Small intestine (tissue), 16 donors: ENCODE measurements at places on chromosomes 5 and 9.

GRCh38 chr9:6215562-6215961, at the start of gene IL33:
IL33 (plus strand) TSS chr9:6215807; CDS start chr9:6241695, 25,888 bp downstream.
- DNase-seq: no peak

GRCh38 chr9:121404906-121405305, 34.9 kb upstream of the STOM start:
- no peak for DNase-seq

DNA sequence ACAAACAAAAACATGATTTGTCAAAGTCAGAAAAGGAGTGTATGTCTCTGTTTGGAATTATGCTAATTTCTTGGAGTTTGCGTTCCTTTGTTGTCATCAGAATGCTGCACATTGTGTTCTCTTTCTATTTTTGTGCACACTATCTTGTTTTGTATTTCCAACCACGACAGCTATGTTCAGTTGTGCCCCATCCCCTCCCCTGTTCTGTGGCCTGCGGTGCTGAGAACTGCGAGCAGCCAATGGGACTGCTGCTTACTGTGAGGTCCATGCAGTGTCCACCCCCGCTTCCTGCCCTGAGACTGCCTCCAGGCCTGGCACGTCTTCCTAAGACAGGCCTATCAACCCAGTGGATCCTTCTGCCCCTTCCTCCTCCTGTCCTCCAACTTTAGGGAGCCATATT, 76.8 kb downstream of the PALM2AKAP2 start:
- no peak for DNase-seq

DNA sequence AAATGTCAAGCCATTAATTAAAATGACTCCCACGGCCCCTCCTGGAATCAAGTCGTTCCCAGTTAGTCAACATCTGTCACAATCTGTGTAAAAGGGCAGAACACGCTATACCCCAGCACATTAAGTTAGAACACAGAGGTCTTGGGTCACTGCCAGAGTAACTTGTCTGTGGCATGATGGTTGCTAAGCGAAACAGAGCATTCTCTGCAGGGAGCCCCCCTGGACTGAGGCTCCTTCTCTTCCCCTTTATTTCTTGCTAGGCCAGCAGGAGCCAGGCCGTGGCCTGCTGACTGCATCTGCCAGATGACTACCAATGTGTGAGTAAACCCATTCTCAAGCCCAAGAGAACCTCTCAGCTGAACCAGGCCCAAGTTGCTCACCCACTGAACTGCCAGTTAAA, 51.9 kb upstream of the ZBED3 start:
- no peak for DNase-seq

DNA sequence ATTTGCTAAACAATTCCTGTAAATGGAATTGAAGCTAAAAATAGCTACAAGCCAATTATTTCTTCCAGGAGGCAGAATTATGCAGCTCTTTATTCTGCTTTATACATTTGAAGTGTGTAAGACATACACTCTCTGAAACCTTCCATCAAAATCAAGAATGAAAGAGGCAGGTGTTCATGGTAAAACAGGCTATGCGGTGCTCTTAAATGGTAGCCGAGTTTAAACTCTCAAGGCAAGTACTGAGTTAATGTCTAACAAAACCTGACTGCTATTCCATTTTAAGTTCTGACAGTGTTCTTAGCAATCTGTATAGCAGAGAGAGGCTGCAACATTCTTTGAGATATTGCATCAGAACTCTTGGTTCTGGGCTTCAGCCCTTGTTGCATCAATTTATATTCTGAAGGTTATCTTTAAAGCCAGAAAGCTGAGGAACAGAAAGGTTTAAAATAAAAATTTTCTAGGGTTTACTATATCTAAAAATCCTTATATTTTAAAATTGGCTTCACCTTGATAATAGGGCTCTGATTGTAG, 248.3 kb upstream of the CCNG1 start:
- no peak for DNase-seq

GRCh38 chr5:77029376-77029885, 773 bp upstream of the AGGF1 start:
- DNase-seq: no peak

DNA sequence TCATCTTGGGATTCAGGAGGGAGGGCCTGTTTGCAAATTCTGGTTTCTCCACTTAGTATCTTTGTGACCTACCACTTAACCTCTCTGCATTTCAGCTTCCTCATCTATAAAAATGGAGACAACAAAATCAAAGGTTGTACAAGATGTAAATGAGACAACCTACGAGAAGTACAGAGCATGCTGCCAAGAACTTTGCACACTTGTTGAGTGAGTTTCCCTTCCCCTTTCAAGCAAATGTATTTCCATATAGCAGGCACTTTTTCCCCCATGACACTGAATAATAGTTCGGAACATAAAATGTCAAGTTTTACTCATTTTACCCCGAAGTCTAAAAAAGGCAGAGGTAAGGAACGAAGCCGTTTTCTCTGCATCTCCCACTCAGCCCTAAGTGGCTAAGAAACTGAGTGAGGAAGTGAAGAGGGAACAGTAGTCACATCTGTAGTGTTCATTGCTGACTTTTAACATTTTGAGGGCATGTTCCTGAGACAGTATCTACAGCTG, 159.0 kb downstream of the TLE1 start:
- DNase-seq: no peak

- peak; percentile 68 for DNase-seq
These were observed 22.1 kb upstream of the GRPEL2 start for GRCh38 chr5:149323210-149323609.

DNA sequence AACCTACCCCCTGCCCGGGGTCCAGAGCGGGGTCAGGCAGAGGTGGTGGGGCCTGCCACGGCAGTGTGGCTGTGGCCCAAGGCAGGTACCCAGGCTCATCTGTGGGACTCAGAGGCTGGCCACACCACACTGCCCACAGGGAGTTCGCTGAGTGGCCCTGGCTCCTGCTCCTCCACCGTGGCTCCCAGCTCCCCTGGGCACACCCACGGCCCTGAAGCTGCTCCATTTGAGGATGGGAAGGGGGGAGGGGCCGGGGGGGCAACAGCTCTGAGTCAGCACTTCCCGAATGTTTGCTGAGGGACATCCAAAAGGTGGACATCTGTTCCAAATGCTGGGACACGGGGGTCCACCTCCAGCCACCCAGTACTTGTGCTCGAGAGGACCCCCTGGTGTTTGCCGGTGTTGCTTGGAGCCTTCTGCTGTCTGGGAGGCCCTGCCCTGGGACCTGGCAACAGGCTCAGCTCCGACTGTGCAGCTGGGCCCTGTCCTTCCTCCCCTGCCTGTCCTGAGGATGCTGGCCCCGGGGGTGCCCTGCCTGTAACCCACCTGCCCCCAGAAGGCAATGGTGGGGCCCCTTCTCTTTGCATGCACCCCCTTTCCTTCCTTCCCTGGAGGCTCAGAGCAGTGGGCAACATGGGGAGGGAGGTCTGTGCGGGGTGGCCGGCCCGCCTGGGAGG, 2.5 kb upstream of the NRARP start:
- DNase-seq: peak; percentile 52

DNA sequence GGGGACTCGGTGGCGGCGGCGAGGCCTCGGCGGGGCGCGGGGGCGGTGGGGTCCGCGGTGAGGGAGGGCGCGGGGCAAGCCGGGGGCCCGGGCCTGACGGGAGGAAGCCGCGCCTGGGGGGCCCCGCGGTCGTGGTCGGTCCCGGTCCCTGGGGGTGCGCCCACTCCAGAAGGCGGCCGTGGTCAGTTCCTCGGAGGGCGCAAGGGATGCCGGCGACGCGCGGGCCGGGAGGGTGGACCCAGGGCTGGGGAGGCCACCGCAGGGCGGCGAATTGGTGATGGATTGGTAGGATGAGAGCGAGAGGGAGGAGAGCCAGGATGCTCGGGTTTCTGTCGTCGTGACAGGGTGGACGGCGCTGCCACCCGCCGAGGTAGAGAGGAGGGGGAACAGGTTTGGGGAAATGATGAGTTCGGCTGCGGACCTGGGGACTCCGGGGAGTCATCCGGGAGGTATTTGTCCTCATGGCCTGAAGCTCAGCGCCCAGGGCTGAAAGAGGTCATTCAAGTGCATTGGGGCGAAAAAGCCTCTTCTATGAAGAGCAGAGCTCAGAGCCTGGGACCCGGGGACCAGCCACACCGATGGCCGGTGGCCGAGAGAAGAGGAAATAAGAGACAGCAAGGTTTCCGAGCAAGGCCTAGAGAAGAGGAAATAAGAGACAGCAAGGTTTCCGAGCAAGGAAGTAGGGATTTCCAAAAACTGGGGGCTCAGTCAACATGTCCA, 557 bp downstream of the GNG10 start:
- peak; percentile 73 for DNase-seq

DNA sequence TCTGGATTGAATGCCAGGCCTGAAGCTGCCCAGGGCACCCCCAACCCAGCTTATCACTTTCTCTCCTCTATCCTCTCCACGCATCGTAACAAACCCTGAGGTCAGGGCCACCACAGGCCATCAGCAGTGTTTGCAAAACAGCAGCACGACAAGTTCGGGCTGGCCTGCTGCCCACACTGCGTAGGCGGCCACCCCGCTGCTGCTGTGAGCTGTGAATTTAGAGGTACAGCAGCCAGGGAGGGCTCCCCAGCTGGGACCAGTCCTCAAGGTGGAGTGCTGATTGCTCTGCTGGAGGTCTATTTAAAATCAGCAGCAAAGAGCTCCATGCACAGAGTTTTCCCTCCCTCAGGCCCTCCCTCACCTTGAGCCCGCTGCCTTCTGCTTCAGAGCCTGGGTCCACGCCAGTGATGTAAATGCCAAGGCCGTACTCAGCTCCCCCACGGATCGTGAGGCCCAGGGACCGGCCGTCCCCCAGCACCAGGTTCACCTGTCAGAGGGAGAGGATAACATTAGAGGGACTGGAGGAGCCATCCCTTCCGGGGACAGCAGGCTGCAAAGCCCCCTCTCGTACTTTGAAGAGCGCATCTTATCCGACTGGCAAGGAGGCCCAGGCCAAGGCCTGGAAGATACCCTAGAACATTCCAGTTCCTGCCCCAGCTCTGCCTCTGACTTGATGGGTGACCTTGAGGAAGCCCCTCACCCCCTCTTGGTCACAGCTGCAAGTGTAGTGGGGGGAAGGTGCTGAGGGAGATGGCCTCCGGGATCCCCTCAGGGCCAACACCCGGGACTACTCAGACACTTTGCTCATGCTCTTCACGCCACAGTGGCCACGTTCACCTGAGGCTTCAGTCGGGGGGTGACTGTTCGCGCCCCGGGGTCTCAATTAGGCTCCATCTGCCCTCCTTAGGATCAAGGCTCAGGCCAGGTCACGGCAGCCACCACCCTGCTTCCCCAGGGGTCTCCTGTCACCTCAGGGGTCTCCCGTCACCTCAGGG, 39.1 kb downstream of the WHRN start:
- DNase-seq: no peak

DNA sequence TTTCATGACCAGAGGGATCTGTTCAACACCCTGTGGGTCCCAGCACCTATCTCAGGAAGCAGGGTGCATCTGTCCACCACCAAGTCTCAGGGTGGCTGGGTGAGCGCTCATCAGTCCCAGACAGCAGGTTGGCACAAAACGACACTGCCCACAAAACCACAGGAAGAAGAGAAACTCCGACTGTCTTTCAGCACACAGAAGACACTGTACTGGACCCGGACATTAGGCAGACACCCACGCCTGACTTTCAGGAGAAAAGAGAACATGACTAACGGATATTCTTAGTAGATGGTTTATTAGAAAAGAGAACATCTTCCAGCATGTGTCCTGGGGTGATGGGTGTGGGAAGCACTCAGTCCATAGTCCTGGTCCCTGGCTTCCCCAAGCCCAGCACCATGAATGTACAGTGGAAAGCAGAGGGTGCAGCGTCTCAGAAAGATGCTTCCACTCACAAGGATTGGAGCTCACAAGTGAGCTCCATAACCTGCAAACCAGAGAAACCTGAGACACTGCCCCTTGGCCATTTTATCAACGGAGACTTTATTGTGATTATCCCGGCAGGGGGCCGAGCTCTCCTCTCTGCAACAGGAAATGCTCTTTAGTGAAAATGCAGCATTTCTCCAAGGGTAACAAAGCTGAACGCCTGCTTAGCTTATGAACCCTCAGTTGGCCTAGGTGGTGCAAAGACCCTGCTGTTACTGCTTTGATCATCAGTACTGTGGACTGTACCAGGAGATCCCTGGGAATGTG, 35.8 kb upstream of the LCP2 start:
- DNase-seq: peak; percentile 54

- DNase-seq: no peak
These were observed 6.3 kb downstream of the C5orf15 start for GRCh38 chr5:133962131-133962530.

DNA sequence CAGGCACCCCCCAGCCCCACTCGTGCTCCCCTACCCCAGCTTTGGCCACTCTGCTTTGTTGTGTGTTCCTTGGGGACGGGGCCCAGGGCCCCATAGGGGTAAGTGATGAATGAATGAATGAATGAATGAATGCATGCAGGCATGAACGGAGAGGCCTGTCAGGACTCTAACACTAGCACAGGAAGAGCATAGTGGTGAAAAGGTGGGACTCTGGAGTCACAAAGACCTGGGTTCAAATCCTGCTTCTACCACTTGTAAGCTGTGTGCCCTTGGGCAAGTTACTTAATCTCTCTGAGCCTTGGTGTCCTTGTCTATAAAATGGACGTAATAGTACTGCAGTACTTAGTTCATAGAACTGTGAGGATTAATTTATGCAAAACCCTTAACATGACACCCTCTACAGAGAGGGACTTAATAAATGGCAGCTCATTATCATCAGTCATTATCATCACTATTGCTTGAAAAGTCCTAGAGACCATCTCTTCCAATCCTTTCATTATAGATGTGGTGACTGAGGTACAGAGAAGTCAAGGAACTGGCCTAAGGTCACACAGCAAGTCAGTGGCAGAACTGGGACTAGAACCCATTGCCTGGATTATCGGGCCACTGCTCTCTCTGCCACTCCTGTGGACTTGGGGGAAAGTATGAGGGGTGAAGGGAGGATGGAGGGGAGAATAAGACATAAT, 13.2 kb downstream of the ORM2 start:
- no peak for DNase-seq

- no peak for DNase-seq
These were observed 426.1 kb upstream of the CTNND2 start for GRCh38 chr5:12330381-12330780.

GRCh38 chr5:127028822-127029457, 1.4 kb downstream of the MARCHF3 start:
- DNase-seq: peak; percentile 40

DNA sequence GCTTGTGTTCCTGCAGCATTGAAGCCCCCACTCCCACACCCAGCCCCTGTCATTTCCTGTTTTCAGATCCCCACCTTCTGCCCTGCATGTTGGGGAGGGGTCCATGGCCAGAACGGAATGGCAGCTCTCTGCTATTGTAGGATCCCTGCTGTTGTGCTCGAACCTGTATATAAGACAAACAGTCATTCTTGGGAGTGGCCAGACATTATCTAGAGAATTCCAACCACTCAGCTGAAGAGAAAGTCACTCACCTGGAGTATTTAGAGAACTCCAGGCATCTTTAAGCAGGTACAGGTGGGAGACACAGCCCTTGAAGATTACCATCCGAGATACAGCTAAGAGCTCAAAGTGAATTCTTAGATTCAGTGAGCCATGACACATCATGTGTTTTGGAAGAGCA, 96.1 kb downstream of the C9orf152 start:
- no peak for DNase-seq

GRCh38 chr9:128684325-128685199, 4.5 kb upstream of the SET start:
- peak; percentile 95 for DNase-seq

- no peak for DNase-seq
These were observed 98.5 kb downstream of the ADAMTS12 start for GRCh38 chr5:33793276-33793675.
